ENCODE measurements at places on chromosomes 7 and 10.

GRCh38 chr10:117284716-117285494 lies 44.0 kb downstream of the SLC18A2 start:
- DNase-seq, result no peak

GRCh38 chr10:112461029-112461887 lies 14.2 kb downstream of the VTI1A start:
- DNase-seq, result no peak

- no peak for DNase-seq
Observed at GRCh38 chr7:132836746-132837145, 245.1 kb downstream of the CHCHD3 start.

DNA sequence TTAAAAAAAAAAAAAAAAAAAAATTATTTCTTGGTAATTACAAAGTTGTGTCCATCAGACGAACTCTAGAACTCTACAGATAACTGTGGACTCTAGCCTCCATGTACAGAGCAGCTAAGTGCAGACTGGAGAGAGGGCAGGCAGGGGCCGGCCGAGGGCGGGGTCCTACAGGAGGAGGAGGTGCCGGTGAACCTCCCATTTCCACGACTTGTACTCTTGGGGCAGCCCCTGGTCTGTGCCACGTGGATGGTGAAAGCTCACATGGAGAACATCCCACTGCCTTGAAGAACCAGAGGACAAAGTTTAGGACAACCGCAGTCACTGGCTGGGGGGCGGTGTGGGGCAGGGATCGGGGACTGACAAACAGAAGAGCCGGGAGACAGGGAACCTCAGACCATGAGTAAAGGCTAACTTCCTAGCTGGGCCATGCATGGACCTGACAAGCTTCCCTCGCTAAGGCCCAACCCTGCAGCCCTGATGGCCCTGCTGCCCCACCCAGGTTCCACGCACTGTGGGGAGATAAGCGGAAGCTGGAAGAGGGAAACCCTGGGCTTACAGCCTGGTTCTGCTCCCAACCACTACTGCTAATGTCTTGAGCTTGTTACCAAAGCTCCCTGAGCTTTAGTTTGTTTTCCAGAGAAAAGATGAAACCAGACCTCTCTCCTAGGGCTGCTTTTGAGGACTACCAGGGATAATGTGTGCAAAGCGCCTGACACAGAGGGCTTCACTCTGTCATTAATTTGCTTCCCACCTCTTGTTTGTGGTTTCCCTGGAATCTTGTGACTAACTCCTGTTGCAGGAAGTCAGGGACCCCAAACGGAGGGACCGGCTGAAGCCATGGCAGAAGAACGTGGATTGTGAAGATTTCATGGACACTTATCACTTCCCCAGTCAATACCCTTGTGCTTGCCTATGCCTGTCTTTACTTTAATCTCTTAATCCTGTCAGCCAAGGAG lies 16.1 kb upstream of the SEC61G start:
- no peak for DNase-seq

GRCh38 chr10:47261556-47261955 lies 38.4 kb upstream of the GDF10 start:
- DNase-seq, result no peak
